ENCODE measurements at places on chromosomes 11 and 22.
A peak's percentile ranks its signal among the peaks of the same experiment; 100 is the strongest.

- DNase-seq, result no peak
Observed at GRCh38 chr22:48089601-48090331, 1327.3 kb downstream of the TBC1D22A start.

GRCh38 chr22:25122136-25122764 is 77.4 kb upstream of the CRYBB3 start:
- DNase-seq, result no peak

DNA sequence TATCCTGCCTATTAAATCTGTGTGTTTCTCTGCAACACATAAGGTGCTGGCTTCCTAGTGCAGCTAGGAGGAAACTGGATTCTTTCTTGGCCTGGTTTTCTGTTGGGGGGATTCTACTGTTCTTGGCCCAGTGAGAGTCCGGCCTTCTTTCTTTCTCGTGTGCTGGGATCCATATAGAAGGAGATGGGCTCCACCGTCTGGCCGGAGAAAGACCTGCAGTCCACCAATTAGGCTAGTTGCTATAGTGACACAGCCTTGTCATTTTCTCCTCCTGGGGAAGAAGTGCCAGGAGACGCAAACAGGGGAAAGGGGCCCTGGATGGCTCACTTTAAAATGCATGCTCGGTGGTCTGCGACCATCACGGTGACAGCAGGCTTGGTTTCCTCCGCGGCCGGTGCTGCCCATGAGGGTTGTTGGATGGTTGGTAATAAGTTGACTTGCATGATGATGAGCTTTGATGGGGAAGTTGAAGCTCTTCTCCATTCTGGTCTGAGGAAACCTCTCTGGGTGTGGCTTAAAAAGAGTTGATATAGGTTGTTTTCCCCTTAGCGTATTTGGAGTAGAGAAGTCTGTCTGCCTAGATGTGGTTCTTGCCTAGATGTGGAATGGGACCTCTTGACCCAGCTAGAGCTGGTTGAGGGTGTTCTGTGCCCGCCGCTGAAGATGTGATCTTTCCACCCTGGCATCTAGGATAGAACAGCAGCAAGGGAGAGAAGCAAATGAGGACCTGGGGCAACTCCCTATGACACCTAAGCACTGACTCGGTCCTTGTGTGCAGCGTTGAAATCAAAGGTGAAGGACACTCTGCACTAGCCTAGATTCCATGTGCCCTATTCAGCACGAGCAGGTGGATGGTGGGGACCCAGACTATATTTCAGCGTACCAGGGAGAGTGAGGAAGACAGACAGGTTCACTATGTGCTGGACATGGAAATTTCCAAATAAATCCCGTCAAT is 1335.0 kb downstream of the BRD1 start:
- DNase-seq, result peak; percentile 64

DNA sequence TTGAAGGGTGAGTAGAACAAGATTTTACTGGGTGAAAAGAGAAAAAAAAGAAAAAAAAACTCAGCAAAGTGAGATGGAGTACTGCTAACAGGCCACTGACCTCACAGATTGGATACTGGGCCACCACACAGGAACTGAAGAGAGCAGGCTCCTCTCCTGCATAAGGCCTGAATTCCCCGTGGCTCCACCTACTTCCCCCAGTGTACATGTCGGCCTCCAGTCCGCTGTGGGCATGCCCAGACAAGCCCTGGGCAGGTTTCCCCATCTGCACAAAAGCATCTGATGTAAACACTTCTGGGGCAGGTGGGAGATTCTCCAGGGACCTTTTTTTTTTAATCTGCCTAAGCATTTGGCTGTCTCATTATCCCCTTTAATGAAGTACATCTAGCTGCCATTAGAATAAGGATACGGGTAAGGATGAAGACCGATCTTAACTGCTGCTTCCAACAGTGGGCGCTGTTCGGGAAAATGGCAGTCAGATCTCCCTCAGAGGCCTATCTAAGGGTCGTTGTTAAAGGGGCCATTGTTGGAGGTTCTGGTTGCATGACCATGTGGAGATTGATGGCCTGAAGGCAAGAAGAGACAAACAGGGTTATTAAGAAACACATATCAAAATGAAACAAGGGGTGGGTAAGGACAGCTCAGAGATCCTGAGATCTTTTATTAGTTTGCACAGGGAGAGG is 48.5 kb downstream of the MS4A13 start:
- no peak for DNase-seq

DNA sequence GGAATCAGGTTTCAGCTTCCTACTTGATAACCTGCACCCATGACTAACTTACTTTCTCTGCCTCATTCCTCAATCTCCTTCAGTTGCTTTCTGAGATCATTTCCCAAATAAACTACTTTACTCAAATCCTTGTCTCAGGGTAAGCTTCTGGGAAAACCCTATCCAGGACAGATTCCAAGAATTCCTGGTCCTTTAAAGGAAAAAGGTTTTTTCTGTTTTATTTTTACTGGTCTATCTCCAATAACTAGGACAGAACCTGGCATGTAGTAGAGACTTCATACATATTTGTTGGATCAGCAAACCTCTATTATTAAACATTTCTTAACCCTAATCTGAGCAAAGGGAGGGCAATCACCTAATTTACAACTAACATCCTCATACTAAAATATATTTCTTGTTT is 910.5 kb upstream of the CHORDC1 start:
- DNase-seq, result no peak

- DNase-seq, result no peak
Observed at GRCh38 chr11:123034597-123034996, 27.3 kb downstream of the HSPA8 start.

GRCh38 chr11:116865696-116866095 is 28.3 kb upstream of the APOA1 start:
- no peak for DNase-seq

DNA sequence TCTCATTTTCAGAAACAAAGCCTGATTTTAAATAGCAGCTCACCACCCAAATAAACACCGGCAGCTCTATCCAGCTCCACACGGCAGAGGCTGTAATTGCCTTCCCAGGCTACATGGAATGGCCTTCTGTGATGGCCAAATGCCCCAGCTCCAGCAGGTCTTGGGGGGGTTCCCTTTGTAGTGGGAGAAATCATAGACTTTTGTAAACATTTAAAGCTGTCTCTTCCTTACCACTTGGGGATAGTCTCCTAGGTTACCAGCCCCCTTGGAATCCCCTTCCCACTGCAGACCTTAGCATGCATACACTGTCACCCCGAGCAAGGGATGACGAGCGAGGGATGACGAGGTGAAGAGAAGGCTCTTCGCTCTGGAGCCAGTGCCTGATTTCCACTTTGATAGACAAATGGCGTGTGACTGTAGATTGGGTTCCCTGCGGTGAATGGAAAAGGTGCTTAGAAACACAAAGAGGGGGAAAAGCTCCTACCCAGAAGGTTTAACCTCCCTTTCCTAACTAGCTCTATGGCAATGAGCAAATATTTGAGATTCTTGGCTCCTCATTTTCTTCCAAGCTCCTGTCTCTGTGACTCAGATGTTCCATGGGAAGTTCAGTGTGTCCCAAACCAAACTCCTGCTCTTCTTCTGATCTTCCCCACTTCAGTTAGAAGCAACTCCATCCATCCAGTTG is 108.0 kb upstream of the CADM1 start:
- no peak for DNase-seq

Data from GM18507 (cell line).